Islet precursor cell (in vitro differentiated cells): ENCODE measurements at places on chromosomes 3 and 15.

DNA sequence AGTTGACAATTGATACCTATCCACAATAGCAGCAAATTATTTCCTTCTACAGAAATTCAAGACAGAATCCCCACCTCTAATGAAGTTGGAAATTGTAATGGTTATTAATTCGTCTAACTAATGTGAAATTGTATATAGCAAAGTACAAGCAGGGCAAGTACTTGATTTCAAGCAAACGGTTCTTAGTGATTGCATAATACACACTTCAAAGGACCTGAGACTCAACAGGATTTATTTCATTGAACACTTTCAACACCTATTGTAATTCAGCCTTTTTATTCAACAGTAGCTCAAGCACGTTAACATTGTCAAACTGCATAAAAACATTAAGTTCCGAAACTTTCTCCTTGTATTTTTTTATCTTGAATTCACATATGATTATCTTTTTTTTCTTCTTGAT, 40.2 kb upstream of the AGTR1 start:
- no peak for DNase-seq

DNA sequence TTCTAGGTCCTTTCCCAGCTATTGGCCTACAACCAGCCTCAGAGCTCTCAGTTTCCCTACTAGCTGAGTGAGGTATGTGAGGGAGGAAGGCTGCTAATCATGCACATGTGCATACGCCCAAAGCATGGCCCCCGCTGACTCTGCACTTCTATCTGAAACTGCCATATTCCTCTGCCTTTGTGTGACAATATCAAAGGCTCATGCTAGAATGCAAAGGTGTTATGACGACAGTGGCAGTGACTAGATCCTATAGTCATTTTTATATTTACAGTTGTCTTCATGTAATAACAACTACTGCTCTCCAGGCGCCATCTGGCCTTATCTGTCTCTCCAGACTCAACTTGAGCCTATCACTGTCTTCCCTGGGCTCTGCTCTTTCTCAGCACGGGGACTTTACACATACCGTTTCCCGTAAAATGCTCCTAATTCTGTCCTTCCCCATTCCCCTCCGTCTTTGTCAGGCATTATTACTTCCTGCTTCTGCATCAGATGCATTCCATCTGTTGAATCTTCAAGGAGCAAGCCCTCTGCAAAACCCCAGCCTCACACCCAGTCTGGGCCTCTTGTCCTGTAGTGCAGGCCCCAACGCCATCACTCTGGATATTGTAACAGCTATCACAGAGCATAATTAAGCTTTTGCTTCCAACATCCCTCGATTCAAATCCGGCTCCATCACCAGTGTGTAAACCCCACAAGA, 102.5 kb downstream of the PDCD6IP start:
- DNase-seq: peak; percentile 54

GRCh38 chr3:50557915-50558314, 9.6 kb downstream of the C3orf18 start:
- no peak for DNase-seq

DNA sequence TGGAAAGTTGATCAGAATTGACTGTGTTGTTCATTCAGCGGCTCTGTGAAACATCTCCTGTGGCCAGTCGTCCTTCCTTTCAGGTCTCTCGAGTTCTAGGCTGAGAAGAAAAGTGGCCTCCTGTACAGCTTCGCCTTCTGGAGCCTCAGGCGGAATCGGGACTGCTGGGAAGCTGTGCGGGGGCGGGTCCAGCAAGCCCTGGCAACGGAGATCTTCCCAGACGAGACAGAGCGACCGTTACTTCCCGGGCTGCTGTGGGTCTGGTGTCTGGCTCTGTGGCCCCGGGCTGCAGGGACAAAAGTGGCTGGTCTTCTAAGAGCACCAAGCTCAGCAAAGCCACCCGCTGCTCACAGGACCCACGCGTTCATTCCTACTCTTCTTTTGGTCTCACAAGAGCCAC, 88.6 kb upstream of the CACNA2D3 start:
- peak; percentile 85 for DNase-seq

GRCh38 chr3:42712344-42712648, 9.7 kb upstream of the HHATL start:
- peak; percentile 39 for DNase-seq

DNA sequence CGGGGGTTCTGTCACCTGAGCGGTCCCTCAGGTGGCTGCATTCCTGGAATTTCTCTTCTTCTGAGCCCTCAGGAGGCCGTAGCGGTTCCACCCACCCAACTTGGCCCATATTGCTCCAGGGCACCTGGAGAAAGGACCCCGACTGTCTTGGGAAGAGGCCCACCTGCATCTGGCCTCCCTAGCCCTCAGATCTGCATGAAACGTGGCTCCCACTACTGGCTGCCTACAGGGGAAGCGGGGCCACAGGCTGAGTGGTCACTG, 9.9 kb upstream of the ANPEP start:
- DNase-seq: no peak

DNA sequence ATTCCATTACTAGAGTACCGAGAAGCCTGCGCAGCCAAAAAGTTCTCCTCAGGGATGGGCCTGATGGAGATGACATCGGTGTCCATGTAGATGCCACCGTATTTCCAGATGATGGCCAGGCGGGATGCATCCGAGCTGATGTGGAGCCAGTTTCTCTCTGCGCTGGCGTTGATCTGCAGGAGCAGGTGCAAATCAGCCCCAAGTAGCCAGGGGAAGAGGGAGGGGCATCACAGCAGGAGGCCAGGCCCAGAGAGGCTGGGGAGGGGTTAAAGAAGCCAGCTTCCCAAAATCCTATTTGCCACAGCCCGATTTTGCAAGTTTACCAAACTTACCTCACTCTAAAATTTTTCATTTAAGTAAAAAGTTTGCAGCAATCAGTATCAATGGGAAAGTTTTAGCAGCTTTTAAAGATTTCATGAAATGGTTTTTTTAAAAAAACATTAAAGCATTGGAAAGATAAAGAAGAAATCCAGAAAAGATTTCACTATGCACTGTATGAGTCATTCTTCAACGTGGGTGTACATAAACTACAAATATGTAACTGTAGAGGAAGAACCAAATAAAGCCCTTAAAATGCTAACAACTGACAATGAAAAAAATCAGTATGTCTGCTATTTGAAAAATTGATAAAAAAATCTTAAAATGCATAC, 7.4 kb downstream of the A4GNT start:
- DNase-seq: no peak
